Activated CD4-positive, CD25-positive, alpha-beta regulatory T cell treated with anti-CD3 and anti-CD28 coated beads, Interleukin-2, amount 50 U/mL, for 72 hours (primary cell): ENCODE measurements at places on chromosomes 12 and 14.
A peak's percentile ranks its signal among the peaks of the same experiment; 100 is the strongest.

DNA sequence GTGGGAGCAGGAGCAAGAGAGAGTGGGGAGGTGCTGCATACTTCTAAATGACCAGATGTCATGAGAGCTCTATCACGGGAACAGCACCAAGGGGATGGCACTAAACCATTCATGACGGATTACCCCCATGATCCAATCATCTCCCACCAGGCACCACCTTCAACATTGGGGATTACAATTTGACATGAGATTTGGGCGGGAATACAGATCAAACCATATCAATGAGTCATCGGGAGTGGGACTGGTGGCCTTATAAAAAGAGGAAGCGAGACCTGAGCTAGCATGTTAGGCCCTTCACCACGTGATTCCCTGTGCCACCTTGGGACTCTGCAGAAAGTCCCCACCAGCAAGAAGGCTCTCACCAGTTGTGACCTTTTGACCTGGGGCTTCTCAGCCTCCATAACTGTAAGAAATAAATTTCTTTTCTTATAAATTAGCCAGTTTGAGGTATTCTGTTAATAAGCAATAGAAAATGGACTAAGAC lies 28.7 kb downstream of the COX8C start:
- no peak for DNase-seq

DNA sequence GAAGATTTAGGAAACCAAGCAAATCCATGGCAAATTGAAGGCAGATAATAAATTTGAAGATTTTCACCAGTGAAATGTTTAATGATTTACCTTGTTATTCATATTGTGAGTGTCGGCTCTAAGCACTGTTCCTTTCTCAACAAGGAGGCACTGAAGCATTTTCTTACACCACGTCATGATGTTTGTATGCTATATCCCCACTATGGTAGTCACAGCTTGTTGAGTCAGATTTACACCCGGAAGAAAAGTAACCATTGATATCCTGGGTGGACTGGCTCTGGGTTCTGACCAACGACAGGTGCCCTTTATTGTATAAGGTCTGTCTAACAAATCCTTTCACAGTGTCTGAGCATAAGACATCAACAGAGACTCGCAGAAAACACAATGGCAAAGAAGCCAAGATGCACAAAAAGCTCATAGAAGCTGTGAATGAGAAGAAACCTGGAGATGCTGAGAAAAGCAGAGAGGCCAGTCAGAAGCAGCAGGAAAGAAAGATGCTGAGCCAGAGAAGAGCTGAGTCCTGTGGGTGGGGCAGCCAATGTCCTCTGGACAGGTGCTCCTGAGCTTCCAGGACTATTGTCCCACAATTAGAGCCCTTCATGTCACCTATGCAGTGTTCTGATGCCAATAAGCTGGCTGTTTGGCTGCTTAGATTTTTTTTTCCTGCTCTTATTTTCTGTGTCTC lies 49.7 kb upstream of the ARHGAP5 start:
- DNase-seq = no peak

GRCh38 chr14:22630486-22630885 lies 13.7 kb downstream of the OR6J1 start:
- DNase-seq = no peak

- DNase-seq = no peak
These were observed 182.2 kb downstream of the SLC5A8 start for GRCh38 chr12:101027816-101028215.

GRCh38 chr12:52248541-52249461 lies 15.8 kb downstream of the KRT7 start:
- no peak for DNase-seq

DNA sequence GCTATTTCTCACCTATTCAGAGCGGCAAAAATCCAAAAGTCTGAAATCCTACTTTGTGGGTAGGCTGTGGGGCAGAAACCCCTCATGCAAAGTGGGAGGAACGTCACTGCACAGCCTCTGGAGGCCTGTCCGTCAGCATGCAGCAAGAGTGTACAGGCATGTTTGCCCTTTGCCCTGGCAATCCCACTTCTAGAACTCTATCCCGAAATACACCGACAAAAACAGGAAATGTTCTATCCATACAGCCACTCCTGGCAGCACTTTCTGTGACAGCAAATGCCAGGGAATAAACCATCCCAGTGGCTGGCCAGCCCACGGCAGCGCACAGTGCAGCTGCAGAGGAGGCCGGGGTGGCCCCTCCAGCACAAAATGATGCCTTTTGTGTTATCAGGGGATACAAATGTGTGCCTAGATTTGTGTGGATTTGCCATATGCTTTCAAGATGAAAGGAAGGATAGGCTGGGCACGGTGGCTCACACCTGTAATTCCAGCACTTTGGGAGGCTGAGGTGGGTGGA lies 39.7 kb downstream of the AMN start:
- no peak for DNase-seq

DNA sequence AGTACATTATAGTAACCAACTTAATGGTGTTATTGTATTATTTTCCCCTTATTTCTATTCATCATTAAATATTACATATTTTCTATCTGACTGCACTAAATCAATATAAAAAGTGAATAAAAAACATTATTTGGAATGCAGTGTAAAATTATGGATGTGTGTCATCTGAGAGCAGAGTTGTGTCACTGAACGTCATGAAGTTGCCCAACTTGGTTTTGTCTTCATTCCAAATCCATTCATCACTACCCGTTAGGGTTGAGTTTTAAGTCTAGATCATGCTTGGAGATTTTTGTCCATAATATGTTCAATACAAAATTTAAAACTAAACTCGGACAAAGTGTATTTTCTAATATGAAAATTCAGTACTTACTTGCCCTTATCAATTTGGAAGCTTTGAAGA lies 16.1 kb downstream of the KLRF1 start:
- no peak for DNase-seq

DNA sequence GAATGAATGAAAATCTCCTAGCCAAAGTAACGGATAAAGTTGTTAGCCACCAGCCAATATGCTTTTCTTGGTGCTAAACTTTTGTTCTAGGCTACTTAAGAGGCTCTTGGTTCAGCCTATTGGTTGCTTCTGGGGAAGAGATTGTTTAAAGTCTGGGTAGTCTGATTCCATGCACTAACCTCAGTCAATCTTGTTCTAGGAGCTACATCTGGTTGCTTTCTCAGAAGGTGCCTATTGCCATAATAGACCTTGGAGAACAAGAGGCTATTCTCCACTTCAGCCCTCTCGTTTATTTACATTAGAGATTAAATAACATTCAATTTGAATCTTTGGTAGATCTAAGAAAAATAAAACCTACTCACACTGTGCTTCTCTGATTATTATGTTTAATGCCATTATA lies 40.8 kb upstream of the OTOGL start:
- DNase-seq = no peak

GRCh38 chr14:94125659-94126418 lies 3.6 kb downstream of the IFI27L2 start:
- DNase-seq = no peak

GRCh38 chr12:83092129-83092528 lies 405.4 kb downstream of the TMTC2 start:
- no peak for DNase-seq

DNA sequence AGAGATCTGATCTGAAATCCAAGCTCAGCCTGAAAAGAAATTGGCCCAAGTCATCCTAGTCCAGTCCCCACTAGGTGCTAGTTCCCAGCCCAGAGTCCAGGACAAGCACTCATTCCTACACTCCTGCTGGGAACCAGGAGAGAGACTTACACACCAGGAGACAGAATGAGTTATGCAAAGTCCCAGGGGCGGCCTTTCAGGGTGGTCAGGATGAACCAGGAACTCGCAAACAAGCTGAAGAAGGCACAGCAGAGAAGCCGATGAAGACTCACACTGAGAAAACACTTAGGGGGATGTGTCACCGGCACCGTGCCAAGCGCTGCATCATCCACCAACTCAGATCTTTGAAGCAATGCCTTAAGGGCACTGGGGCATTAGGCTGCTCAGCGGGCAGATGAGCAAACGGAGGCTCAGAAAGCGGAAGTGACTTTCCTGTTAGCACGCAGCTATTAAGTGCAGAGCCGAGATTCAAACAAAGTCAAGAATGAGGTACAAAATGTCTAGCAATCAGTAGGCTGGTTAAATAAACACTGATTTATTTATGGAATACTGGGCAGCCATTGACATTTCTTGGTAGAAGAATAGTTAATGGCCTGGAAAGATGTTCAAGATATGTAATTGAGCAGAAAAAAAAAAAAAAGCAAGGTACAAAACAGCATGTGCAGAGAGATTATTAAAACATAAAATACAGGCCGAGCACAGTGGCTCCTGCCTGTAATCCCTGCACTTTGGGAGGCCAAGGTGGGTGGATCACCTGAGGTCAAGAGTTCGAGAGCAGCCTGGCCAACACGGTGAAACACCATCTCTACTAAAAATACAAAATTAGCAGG lies 78.7 kb downstream of the LRRC74A start:
- peak; percentile 66 for DNase-seq

DNA sequence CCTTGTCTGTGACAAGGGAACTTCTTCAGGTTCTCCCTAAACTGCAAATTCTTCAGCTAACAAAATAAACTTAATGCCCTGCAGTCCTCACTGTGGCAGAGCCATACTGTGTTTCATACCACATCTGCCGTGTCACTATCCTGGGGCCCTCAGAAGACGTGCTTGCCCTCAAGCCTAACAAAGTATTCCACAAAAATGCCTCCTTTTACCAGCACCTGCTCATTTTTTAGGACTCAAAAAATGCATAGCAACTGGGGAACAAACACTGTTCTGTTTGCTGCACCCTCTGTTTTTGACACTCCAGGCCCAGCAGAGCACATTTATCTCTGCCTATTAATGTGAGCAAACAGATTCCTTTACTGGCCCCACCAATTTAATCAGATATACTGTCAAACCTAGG lies 270.7 kb upstream of the SSTR1 start:
- no peak for DNase-seq

DNA sequence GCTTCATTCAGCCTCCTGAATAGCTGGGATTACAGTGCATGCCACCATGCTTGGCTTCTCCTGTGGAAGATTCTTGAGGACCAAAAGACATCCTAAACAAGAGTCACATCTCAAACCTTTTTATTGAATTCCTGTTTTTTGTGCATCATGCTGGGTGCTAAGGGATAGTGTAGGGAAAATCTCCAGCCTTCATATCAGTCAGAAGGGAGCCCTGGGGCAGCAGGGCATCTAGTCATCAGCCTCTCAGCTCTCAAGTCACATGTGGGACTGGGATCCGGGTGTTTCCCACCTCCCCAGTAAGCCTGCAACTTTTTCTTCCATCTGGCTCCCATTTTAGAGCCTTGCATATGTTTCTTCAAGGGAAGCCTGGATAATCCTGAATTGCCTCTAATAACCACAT lies 25.1 kb upstream of the OASL start:
- DNase-seq = no peak

DNA sequence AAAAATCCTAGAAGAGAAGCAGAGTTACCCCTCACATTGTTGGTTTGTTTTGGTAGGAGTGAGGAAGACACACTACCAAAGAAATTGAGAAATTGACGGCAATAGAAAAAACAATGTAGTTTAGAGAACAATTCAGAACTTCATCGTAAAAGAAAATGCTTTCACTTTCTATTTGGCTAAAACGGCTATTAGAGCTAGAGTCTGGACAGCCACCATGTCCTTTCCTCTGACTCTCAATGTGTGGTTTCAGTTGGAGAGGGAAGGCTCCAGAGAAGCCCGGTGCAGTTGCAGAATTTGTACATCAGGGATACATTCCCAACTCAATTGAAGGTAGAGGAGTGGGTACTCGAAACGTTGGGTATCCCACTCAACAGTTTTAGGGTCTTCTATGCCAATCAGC lies 535.3 kb downstream of the GALC start:
- no peak for DNase-seq

- DNase-seq = no peak
These were observed 7.5 kb upstream of the PYROXD1 start for GRCh38 chr12:21429994-21430393.

- DNase-seq = no peak
These were observed 10.0 kb downstream of the NYNRIN start for GRCh38 chr14:24408764-24409163.

GRCh38 chr14:103563844-103564505 lies 1.2 kb downstream of the COA8 start:
- DNase-seq = no peak

- no peak for DNase-seq
These were observed 8.8 kb upstream of the BICDL1 start for GRCh38 chr12:119980242-119980641.

- DNase-seq = no peak
These were observed 4.3 kb downstream of the COQ10A start for GRCh38 chr12:56271031-56271430.

DNA sequence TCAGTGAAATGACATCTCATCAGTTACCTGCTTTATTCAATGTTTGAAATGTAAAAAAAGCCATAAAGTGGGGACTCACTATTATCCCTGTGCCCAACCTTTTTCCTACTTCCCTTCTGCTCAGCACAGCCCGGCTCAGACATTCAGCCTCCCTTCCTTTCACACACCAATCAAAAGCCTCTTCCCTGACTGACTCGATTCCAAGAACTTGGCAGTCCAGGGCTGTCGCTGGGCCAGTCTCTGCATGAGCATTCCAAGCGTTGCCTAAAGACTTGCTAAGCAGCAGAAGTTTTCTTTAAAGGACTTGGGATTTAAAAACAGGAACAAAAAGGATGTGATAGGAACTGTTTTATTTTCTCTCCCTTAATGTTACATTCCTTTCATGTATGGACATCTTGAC lies 22.7 kb downstream of the ITPR2 start:
- no peak for DNase-seq

GRCh38 chr12:126198966-126199692 lies 1133.9 kb downstream of the AACS start:
- no peak for DNase-seq

- DNase-seq = no peak
These were observed 280.9 kb upstream of the FLRT2 start for GRCh38 chr14:85248881-85249635.

- no peak for DNase-seq
These were observed 3.9 kb upstream of the HSPA2 start for GRCh38 chr14:64536488-64537245.
